Fibroblast of lung (primary cell): ENCODE measurements at places on chromosomes 13 and 19.

GRCh38 chr13:76720821-76721220 lies 165.4 kb downstream of the KCTD12 start:
- no peak for DNase-seq

- DNase-seq = no peak
Measured at GRCh38 chr13:50153401-50153800, 138.2 kb downstream of the KCNRG start.

GRCh38 chr13:33292712-33293111 lies 7.2 kb upstream of the STARD13 start:
- DNase-seq = no peak

DNA sequence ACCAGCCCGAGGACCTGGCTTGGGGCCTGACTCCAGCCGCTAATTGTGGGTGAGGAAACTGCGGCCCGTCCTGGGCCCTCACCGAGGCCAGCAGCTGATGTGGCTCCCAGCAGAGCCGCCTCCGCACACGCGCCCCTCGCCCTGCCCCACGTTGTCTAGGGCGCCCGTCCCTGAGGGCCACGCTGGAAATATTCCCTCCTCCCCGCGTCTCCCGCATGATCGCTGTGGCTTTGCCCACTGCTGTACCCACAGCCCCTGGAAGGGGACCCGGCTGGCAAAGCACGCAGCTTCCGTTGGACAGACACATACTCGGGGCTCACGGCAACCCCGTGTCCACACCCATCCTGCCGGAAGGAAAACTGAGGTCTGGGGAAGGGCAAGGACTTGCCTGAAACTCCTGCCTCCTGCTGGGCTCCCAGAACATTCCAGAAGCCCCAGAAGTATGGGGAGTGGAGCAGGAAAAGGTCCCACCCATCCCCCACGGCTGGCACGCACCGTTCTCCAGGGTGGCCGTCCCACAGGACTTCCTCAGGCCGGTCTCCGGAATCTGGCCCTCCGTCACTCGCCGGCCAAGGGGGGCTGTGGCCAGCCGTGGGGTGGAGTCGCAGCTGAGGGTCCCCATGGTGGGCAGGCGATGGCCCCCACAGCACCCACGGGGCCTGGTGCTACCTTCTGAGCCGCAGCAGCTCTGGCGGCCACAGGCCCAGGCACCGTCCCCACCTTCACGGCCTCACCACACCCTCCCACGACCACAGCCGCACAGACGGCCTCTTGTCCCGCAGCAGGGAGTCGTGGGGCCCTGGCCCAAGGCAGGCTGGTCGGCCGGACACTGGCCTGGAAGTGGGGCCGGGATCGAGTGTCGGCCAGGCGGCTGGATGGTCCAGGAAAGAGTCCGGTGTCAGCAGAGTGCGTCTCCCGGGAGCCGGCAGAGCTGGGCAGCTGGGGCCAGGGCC lies 13.6 kb upstream of the SHC2 start:
- no peak for DNase-seq

DNA sequence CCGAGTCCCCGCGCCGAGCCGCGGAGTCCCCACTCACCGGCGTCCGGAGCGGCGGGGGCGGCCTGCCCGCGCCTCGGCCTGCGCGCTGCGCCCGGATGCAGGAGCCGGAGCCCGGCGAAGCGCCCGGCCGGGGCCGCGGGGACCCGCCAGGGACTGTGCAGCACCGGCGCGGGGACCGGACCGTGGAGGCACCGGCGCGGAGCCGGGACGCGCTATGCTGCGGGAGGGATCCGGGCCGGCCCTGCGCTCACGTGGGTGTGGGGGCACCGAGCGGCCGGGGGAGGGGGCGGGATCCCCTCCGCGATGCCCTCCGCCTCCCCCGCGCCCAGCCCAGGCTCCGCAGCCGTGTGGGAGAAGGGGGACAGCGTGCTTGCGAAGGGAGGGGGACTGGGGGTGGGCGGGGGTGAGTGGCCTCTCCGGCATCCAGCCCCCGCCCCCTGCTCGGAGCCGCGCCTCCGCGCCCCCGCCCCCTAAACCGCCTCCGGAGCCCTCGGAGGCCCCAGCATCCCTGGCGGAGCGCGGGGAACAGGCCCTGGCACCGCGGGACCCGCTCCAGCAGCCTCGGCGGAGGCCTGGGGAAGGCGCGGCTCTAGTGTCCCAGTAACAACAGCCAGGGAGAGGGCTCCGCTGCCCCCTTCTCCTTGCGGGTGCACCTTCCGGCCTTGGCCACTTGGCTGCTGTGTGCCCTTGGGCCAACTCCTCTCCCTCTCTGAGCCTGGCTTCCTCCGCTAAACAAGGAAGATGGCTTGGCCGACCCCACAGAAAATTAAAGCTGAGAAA lies at the start of gene SLC1A6:
Gene SLC1A6, minus strand, starts transcription at position 389 of the 780 bp plus-strand sequence. CDS start 6,954 bp downstream, outside the sequence.
- no peak for DNase-seq

GRCh38 chr19:55495646-55496349 lies 7.6 kb downstream of the SSC5D start:
- DNase-seq = no peak

DNA sequence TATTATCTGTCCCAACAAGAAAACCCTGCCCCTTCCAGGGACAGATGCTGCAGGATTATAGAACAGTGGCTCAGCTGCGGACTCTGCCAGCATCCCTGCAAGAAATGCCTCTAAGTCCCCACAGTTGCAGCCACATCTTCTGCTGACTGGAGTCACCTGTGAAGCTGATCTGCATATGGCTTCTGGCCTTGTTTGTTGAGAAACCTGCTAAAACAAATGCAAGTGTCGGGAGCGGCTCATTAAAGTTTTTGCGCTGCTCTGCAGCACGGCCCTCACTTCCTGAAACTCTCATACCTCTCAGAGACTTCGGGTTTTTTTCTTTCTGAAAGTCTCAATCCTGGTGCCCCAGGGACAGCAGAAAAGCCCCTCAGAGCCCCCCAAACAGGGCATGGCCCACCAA lies 725.0 kb downstream of the UQCRFS1 start:
- DNase-seq = no peak
